Inflammatory macrophage treated with lipopolysaccharide for 1 hour (primary cell): ENCODE measurements at places on chromosomes 11 and 22.
A peak's percentile ranks its signal among the peaks of the same experiment; 100 is the strongest.

DNA sequence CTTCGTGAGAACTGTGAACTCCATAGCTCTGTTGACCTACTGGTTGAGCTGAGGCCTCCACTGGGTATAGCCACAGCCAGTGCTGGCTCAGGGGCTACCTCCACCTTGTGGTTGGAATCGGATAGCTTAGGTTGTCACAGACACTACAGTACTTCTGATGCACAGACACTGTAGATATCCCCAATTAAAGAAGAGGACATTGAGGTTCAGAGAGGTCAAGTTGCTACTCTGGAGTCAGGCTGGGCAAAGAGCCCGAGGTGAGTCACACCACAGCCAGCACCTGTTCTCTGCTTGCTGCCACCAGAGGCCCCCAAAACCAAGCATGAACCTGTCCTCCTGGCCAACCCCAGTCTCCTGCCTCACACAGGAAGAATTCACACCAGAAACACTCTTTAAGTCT lies 5.4 kb downstream of the UFD1 start:
- DNase-seq: no peak

DNA sequence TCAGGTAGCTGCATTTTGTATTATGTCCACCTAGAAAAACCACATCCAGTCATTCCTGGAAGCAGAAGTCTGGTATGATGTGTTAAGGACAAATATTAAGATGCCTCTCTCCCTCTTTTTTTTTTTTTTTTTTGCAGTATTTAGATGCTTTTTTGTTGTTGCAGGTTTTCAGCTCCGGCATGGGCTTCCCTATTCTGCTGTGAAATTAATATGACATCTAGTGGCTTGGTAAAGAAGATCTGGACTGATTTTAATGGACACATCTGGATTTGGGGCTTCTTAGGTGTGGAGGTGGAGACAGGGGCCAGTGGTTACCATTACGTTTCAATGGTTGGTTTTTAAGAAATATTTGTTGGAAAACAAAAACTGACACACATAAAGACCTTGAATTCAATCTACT lies 47.5 kb upstream of the RASSF10 start:
- DNase-seq: no peak

DNA sequence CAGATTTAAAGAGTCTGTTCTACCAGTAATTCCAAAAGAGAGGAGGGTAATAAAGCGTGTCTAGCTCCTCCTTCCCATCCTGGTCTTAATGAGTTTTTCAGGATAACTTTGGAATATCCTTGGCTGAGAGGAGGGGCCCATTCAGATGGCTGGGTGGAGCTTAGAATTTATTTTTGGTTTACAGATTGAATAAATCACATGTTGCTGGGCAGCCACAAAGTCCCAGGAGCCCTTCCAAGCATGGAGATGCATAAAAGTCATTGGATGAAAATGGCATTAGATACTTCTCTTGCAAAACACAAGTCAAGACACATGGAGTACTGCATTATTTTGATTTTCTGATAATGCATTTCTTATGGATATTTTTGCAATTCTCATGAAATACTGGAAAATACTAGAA lies 139.0 kb downstream of the TRPC6 start:
- DNase-seq: no peak

DNA sequence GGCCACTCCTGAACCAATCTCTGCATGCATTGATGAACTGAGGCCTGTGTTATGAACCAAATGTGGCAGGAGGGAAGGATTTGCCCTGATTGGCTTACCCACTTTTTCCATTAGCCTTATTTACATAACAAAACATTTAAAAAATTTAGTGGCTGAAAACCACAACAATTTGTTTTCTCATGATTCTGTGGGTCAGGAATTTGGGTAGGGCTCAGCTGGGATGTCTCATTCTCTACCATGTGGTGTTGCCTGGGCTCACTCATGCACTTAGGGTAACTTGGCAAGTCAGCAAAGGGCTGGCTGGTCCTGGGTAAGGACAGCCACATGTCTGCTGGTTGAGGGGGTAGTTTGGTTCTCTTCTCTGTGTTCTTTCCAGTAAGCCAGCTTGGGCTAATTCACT lies 35.1 kb upstream of the CYP2R1 start:
- DNase-seq: no peak

DNA sequence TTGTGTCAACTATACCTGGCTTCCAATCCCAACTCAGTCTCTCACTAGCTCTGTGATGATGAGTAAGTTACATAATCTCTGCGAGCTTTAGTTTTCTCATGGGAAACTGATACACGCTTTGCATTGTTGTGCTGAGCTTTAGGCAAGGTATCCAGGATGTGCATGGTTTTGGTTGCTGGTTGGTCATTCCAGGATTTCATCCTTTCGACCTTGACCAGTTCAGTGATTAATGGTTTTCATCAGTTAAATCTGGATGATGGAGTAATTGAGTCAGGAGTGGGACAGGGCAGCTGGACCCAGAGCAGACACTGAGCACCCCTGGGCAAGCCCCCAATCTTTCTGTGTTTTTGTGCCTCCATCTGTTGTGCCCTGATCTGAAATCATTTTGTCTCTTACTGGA lies 417.3 kb upstream of the CADM1 start:
- no peak for DNase-seq

- DNase-seq: no peak
Observed at GRCh38 chr11:65781152-65781961, 581 bp upstream of the AP5B1 start.

GRCh38 chr11:17415523-17416104 lies 27.2 kb upstream of the KCNJ11 start:
- no peak for DNase-seq

DNA sequence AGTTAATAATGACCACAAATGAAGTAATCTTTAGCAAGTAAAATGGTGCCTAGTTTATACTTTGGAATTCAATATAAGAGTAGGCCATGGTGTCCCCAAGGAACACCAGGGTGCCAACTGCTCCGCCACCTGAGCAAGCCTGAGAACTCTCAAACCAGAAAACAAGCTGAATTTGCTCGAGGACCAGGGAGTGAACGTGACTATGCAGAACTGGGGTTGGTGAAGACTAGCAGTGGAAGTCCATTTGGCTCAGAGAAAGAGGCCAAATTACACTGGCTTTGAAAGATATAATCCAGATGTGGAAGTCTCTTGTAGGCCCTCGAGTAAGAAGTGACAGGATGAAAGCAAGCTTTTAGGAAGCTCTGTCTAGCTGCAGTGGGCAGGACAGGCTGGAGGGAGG lies 8.7 kb upstream of the SMIM35 start:
- peak; percentile 14 for DNase-seq

DNA sequence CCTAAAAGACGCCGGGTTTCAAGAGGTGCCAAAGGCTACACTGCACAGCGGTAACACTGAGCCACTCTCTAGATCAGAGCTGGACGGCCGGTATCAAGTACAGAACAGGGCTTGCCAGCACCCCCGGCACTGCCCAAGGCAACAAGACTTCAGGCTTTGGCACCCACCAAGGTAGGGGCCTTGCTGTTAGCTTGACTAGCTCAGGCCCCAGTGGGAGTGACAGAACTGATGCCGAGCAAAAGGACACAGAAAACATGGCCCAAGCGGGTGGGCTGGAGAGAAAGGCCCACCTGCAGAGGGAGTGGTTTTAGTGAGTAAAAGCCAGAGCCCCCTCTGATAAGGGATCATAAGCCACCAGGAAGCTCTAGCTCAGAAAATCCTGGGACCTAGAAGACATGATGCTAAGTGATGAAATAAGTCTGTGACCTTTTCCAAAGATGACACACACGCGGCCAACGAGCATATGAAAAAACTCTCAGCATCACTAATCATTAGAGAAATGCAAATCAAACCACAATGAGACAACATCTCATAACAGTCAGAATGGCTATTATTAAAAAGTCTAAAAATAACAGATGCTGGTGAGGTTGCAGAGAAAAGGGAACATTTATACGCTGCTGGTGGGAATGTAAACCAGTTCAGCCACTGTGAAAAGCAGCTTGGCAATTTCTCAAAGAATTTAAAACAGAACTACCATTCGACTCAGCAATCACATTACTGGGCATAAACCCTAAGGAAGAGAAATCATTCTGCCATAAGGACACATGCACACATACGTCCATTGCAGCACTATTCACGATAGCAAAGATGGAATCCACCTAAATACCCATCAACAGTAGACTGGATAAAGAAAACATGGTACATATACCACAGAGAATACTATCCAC lies 12.9 kb downstream of the EHD1 start:
- DNase-seq: peak; percentile 90

DNA sequence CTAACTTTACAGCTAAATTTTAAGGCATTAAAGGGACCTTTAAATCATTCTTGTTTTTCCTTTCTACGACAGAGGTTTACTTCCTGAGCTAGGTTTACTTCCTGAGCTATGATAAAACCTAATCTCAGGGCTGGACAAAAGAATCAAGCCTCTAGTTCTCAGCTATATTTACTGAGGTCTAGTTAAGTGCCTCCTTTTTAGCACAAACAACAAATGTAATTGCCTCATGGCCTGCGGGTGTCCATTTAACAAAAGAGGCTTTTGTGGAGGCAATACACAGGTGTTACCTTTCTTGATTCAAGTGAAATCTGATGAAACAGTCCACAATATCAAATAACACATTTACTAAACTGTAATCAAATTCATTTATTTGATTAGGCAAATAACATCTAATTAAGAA lies 67.3 kb downstream of the IMMP1L start:
- DNase-seq: no peak

DNA sequence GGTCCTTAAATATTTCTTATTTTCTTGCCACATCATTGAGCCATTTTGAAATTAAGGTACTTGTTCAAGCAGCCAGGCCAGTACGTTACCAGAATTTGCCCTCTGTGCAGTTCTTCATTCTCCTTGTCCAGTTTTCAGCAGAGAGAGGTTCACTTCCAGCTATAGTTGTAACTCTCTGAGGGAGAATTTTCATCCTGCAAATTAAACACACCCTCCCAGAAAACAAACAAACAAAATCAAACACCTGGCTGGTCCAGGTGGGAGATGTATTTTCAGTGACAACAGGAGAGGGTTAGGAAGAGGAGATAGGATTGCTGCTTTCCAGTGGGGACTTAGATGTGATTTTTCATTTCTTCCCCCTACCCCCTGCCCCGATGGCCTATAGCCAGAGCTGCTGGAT lies 45.0 kb downstream of the LHFPL7 start:
- DNase-seq: no peak

DNA sequence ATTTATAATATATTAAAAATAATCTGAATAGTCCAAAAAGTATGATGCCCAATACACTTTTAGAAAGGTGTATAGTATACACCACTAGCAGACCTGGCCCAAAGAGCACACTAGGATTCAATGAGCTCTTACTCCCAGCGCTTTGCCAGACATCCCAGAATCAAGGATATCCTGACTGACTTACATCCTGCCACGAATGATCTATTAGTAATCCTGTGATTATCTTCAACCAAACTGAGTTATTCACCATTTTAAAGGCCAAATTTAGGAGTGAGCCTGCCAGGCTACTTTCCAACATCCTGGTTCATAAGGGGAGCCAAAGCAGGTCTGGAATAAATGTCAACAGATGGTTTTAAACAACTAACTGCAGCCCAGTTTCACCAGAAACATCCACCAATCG lies 60.8 kb upstream of the FAM181B start:
- no peak for DNase-seq

- DNase-seq: no peak
Observed at GRCh38 chr11:117830072-117830471, 5.5 kb upstream of the FXYD2 start.

DNA sequence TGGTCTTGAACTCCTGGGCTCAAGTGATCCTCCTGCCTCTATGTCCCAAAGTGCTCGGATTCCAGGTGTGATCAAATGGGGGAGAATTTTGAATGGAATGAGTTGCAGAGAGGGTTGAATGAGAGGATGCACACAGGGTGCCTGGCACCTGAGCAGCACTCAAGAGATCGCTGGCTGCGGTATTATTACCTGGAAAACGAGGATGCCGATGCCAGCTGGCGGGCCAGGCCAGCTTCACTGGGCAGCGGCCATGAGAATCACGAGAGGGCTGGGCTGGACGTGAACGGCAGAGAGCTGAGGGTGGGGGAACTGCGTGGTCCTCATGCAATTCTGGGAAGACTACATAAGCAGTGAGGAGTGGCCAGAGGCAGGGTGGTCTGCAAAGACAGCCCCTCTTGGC lies 2.9 kb downstream of the MGAT3 start:
- no peak for DNase-seq
